ENCODE measurements at places on chromosomes 7 and 10. TPM values are rescaled to one million over a fixed set of nuclear protein-coding genes. Genes with fewer than 3 reads are reported as not detected.

DNA sequence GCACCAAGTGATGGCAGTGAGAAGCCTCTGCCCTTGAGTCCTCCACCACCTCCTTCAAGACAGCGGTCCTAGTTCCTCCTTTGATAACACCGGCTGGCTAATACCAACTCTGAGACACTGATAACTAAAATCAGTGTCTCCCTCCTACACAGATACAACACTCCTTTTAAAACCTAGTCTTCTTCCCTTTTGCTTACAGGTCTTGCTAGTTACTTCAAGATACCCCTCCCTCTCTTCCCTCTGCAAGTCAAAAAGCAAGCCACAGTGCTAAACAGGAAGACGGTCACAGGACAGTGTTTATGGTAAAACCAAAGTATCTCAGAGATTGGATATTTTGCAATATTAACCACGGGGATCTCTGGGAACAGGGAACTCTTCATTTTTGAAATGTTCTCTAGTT, 4.6 kb downstream of the AKR1B1 start:
- no peak for DNase-seq
- H3K27me3 ChIP-seq = peaks cover 5% of the 10 kb centered on the region
- peaks cover 15% of the 10 kb centered on the region for H3K4me1 ChIP-seq
- H3K36me3 ChIP-seq = no peaks in the 10 kb centered on the region

- no peak overlapping the region for H3K4me3 ChIP-seq
- H3K36me3 ChIP-seq = no peaks in the 10 kb centered on the region
- no peaks in the 10 kb centered on the region for H3K4me1 ChIP-seq
- DNase-seq = no peak
- H3K27ac ChIP-seq = no peak overlapping the region
- H3K27me3 ChIP-seq = no peaks in the 10 kb centered on the region
Measured at GRCh38 chr7:130481898-130482297, 10.0 kb upstream of the MEST start.

GRCh38 chr10:27241010-27241651, 534 bp upstream of the ACBD5 start:
- no peaks in the 10 kb centered on the region for H3K27me3 ChIP-seq
- no peaks in the 10 kb centered on the region for H3K36me3 ChIP-seq
- H3K4me3 ChIP-seq = peak overlapping the region; percentile 61
- no peak for DNase-seq
- H3K4me1 ChIP-seq = no peaks in the 10 kb centered on the region

- no peak for DNase-seq
- no peaks in the 10 kb centered on the region for H3K4me1 ChIP-seq
- no peak overlapping the region for H3K27ac ChIP-seq
- H3K36me3 ChIP-seq = no peaks in the 10 kb centered on the region
- H3K27me3 ChIP-seq = no peaks in the 10 kb centered on the region
- no peak overlapping the region for H3K4me3 ChIP-seq
Measured at GRCh38 chr7:70525991-70526390, 606.0 kb upstream of the GALNT17 start.

DNA sequence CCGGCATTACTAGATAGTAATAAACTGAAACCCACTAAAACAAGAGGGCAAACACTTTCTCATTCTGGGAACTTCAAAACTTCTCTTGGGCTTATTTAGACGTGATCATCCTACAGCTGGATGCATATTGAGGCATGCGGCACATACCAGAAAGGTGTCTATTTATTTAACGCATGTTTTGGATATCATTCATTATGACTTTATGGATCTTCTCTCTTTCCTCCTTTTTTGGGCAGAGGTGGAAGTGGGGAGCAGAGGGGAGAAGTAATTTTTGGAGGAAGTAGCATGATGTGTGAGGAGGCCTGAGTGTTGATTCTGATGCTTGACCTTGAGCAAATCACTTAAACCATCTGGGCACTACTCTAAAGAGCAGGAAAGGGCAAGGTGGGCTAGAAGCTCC, 270.6 kb downstream of the TRIL start:
- H3K4me3 ChIP-seq = no peak overlapping the region
- DNase-seq = no peak
- H3K27me3 ChIP-seq = no peaks in the 10 kb centered on the region
- no peaks in the 10 kb centered on the region for H3K4me1 ChIP-seq
- H3K36me3 ChIP-seq = no peaks in the 10 kb centered on the region

DNA sequence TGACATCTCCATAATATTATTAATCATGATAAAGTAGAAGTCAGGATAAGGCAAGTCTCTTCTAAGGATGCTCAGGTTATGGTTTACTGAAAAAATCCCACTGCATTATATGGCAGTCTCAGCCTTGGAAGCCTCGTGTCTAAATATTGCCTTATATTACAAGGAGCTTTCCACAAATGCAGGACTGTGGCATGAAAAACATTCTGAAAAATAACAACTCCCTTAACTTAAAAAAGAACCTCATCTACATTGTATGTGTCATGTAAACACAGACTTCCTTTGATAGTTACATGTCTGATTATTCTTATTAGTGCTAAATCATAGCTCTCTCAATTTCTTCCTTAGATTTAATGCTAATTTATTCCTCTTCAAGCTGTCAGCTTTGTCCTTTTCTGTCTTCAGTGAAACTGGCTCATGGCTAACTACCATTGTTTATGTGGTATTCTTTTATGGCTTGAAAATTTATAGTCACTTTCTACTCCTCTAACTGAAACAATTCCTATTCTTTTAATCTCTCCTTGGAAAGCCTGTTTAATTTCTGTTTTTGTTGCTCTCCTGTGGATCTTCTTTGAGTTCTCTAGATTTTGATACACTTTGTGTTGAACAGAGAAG, 156.1 kb downstream of the KIF20B start:
- no peaks in the 10 kb centered on the region for H3K36me3 ChIP-seq
- H3K27me3 ChIP-seq = no peaks in the 10 kb centered on the region
- no peak overlapping the region for H3K27ac ChIP-seq
- no peaks in the 10 kb centered on the region for H3K4me1 ChIP-seq
- no peak overlapping the region for H3K4me3 ChIP-seq
- no peak for DNase-seq

- H3K4me1 ChIP-seq = no peaks in the 10 kb centered on the region
- no peaks in the 10 kb centered on the region for H3K27me3 ChIP-seq
- no peak overlapping the region for H3K4me3 ChIP-seq
- no peak overlapping the region for H3K27ac ChIP-seq
- H3K36me3 ChIP-seq = no peaks in the 10 kb centered on the region
- no peak for DNase-seq
Measured at GRCh38 chr10:116768786-116769185, 26.4 kb upstream of the HSPA12A start.

GRCh38 chr7:83936056-83936708, 258.4 kb downstream of the SEMA3A start:
- H3K4me3 ChIP-seq = no peak overlapping the region
- no peaks in the 10 kb centered on the region for H3K27me3 ChIP-seq
- H3K4me1 ChIP-seq = no peaks in the 10 kb centered on the region
- H3K36me3 ChIP-seq = no peaks in the 10 kb centered on the region
- DNase-seq = peak; percentile 22
- no peak overlapping the region for H3K27ac ChIP-seq

DNA sequence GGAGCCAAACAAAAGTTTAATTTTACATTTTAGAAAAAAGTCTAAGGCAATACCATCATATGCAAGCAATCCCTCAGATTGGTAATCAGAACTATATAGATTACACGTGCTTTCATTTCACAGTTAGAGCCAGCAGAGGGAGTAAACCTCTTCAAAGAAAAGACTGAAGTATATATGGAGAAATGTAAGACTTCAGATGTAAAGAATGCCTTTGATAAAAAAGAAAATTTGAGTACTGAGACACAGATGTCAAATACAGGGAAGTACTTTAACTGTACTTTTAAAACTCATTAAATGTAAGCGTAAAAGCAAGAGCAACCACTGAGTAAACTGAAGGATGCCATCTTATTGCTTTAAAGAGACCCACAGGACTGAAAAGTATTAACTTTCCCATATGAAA, 101.4 kb upstream of the FAM133B start:
- DNase-seq = no peak
- H3K27ac ChIP-seq = no peak overlapping the region
- H3K4me3 ChIP-seq = no peak overlapping the region
- peaks cover 14% of the 10 kb centered on the region for H3K4me1 ChIP-seq

DNA sequence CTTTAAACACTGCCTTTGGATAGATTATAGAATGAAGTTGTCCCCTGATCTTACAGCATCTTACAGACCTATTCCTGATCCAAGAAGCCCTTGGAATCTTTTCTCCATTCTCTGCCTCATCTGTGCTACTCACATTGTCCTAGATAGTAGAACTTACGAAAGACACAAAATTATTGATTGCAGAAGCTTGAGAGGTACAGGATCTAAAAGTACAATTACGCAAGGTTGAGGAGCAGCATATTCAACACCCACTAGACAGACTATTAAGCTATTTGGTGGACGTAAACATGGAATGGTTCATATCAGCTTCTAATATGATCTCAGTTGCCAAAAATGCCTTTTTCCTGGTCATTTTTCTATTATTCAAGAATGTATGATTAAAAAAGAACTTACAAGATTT, 90.5 kb upstream of the SEM1 start:
- no peak for DNase-seq
- H3K27ac ChIP-seq = no peak overlapping the region
- no peaks in the 10 kb centered on the region for H3K27me3 ChIP-seq
- H3K36me3 ChIP-seq = no peaks in the 10 kb centered on the region
- H3K4me1 ChIP-seq = no peaks in the 10 kb centered on the region

Gene OPALIN
- total RNA-seq = not detected

GRCh38 chr7:762885-763284, 35.8 kb upstream of the PRKAR1B start:
- no peak for DNase-seq
- H3K36me3 ChIP-seq = peaks cover 7% of the 10 kb centered on the region
- H3K27ac ChIP-seq = no peak overlapping the region
- H3K4me1 ChIP-seq = no peaks in the 10 kb centered on the region

- H3K36me3 ChIP-seq = peaks cover 42% of the 10 kb centered on the region
- no peak for DNase-seq
- no peaks in the 10 kb centered on the region for H3K27me3 ChIP-seq
- no peak overlapping the region for H3K27ac ChIP-seq
- H3K4me1 ChIP-seq = no peaks in the 10 kb centered on the region
Measured at GRCh38 chr7:54747234-54747633, 11.8 kb downstream of the SEC61G start.

GRCh38 chr10:122557516-122557915, 3.0 kb upstream of the DMBT1 start:
- H3K4me1 ChIP-seq = no peaks in the 10 kb centered on the region
- no peak overlapping the region for H3K27ac ChIP-seq
- H3K36me3 ChIP-seq = no peaks in the 10 kb centered on the region
- no peaks in the 10 kb centered on the region for H3K27me3 ChIP-seq
- no peak overlapping the region for H3K4me3 ChIP-seq

DNA sequence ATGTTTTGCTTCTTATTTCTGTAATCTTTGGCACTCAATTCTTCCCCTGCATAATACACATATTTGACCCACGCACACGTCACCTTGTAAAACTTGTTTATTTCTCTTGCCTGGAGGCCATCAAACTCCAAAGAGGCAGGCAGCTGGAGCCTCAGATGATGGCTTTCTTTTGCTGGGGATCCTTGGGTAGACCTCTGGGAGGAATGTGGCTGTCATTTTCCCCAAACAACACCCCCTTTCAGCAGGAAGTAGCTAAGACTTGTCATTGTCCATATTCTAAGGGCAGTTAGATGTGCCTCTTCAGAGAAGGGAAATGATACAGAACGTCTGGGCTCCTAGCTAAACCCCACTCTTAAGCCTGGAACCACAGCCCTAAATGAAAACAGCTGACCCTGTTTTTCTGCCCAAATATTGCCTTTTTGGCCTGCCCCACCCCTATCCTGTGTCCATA, 111.3 kb downstream of the ITGB8 start:
- H3K27me3 ChIP-seq = no peaks in the 10 kb centered on the region
- DNase-seq = no peak
- H3K4me3 ChIP-seq = no peak overlapping the region
- no peaks in the 10 kb centered on the region for H3K36me3 ChIP-seq
- H3K4me1 ChIP-seq = no peaks in the 10 kb centered on the region

DNA sequence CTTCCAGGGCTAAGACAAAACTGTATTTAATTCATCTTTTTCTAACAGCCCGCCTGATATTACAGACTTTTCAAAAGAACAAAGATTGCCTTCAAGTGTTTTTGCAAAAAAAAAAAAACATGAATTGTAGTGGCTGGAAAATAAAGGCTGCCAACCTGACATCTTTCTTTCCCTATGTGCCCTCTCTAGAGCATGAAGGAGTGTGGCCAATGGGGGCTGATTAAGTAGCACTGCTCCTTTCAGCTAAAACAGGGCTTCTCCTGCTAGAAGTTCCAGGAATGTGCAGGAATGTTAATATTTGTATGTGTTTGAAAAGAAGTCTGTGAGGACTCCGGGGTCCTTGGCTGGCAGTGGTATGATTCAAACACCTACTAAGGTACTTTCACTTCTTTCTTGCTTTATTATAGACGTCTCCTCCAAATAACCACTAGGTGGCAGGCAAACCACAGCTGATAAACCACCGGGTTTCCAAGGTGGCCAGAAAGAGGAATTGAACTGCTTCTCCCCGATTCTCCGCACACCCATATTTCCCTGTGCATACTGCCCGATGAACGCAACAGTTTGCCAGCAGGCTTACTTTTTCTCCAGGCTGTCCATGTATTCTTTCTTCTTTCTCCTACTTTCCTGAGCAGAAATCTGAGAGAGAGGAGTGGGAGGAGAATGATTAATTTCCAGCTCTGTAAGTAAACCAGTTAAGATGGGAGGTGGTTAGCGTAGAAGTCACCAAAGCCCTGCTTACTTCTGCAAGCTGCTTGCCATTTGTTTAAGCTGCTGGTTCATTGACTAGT, 56.8 kb upstream of the DGKI start:
- DNase-seq = peak; percentile 34
- peaks cover 12% of the 10 kb centered on the region for H3K36me3 ChIP-seq
- no peak overlapping the region for H3K27ac ChIP-seq
- H3K4me3 ChIP-seq = no peak overlapping the region

Gene HACD1
- 1.9 TPM for total RNA-seq

Gene PDE6C
- total RNA-seq = not detected

Gene DGKI
- 0.06 TPM for total RNA-seq

DNA sequence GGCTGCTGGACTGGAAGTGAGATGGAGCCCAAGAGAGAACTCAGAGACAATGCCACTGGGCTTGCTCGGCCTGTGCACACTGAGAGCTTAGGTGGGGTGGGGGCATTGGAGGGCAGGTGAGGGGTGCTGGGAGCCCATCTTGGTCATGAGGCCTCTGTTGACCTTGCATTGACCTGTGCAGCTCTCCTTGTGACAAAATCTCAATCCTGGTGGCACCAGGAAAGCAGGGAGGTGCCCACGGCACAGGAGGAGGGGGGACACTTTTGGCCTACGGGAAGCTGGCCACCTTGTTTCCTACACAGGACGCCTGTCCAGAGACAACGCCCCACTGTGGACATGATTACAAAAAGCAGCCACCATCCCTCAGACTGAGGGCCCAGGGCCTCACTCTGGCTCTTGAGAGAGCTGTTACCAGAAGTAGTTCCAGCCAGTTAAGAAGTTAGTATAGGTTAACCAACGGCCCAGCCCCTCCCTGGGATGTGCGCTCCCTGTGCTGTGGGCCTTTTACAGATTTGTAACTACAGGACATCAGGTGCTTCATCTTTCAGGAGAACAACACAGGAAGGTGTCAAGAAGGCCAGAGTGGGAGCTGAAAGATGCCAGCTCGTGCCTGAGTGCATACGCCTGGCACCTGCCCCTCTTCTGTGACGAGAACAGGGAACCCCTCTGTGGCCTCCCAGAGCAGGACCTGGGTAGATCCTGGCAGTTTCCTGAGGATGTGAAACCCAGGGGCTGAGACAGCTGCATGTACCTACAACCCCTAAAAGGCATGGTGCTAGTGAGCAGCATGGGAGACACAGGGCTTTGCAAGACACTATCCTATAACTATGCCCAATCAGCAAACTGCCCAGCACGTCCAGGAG, 10.3 kb downstream of the PKD1L1 start:
- H3K4me1 ChIP-seq = no peaks in the 10 kb centered on the region
- H3K27me3 ChIP-seq = no peaks in the 10 kb centered on the region
- H3K4me3 ChIP-seq = no peak overlapping the region
- no peak overlapping the region for H3K27ac ChIP-seq

- H3K36me3 ChIP-seq = no peaks in the 10 kb centered on the region
- H3K4me3 ChIP-seq = no peak overlapping the region
- DNase-seq = no peak
Measured at GRCh38 chr7:51680594-51681399, 364.2 kb upstream of the COBL start.

Measured in right lobe of liver (tissue), 6 donors.